ENCODE measurements at places on chromosomes 4 and X.

- no peak for DNase-seq
Measured at GRCh38 chrX:46235778-46236177, 309.4 kb downstream of the ZNF674 start.

DNA sequence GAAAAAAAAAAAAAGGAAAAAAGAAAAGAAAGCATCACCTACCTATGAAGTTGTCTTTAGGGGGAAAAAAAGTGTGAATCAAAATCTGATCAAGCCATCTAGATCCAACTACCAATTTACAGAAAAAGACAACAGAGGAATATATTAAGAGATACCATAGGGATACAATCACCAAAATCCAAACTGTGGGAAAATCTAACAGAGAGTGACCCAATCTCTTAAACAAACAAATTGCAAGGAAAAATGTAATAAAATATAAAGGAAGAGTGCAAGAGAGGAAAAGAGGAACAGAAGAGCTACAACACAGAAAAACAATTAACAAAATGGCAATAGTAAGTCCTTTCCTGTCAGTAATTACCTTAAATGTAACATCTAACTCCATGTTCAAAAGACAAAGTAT lies 19.0 kb downstream of the THOC2 start:
- DNase-seq = no peak

GRCh38 chrX:6227935-6228334 lies 732 bp downstream of the NLGN4X start:
- DNase-seq = no peak

GRCh38 chr4:45346816-45347435 lies 620.6 kb upstream of the GNPDA2 start:
- DNase-seq = no peak

- no peak for DNase-seq
Measured at GRCh38 chr4:14375816-14376215, 626.5 kb upstream of the CPEB2 start.

DNA sequence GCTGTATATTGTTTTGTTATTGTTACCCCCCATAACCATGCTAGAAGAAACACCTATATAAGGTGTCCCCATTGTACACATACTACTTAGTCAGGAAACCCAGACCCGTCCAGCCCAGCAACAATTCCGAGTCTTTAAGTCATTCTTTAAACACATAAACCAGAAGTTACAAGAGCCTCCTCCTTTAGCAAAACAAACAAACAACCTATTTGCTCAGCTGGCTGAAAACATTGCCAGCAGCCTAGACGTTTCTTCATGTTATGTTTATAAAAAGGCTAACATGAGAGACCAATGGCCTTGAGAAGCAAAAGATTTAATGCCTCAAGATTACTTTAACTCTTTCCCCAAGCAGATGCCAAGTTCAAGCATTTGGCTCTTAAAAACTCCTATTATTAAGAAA lies 1.4 kb downstream of the ACOX3 start:
- DNase-seq = no peak

GRCh38 chrX:71938371-71938770 lies 27.7 kb downstream of the NHSL2 start:
- DNase-seq = no peak

- peak; percentile 9 for DNase-seq
Measured at GRCh38 chr4:48340276-48340964, 909 bp upstream of the SLAIN2 start.

DNA sequence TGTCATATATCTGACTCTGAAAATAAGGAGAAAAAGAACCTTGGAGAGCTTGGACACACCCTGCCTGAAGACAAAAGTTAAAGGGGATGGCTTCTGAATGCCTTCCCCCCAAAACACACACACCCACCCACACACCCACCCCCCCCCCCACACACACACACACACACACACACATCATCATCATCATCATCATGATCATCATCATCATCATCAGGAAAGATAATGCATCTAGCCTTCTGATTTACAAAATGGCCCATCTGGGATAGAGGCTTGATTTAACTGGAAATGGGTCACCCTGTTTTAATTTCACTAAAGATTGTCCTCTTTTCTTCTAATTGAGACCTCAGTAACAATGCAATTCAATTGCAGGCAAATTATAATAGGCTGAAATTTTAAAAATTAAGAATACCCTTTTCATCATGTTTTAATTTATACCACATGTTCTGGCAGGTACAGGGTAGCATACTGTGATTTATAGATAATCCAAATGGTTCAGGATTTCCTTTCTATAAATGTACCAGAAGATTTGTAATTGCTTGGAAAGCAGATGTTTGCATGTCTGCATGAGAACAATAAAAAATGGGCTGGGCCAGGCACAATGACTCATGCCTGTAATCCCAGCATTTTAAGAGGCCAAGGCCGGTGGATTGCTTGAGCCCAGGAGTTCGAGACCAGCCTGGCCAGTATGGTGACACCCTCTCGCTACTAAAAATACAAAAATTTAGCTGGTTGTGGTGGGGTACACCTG lies 56.5 kb downstream of the TRIM2 start:
- DNase-seq = no peak

- no peak for DNase-seq
Measured at GRCh38 chrX:3516051-3516541, 169.6 kb upstream of the MXRA5 start.

- no peak for DNase-seq
Measured at GRCh38 chr4:40586729-40587128, 42.9 kb downstream of the RBM47 start.

- no peak for DNase-seq
Measured at GRCh38 chrX:67718926-67719325, 175.1 kb downstream of the AR start.

GRCh38 chr4:106315968-106316772 lies at the start of the genes AIMP1 and TBCK:
TSS of gene AIMP1 (plus strand) at chr4:106316550. CDS start at chr4:106325010, 8,460 bp downstream.
TSS of gene TBCK (minus strand) at chr4:106316209. CDS start at chr4:106308960, 7,249 bp downstream.
- DNase-seq = peak; percentile 82

- DNase-seq = no peak
Measured at GRCh38 chrX:19750783-19751467, 136.5 kb downstream of the SH3KBP1 start.

DNA sequence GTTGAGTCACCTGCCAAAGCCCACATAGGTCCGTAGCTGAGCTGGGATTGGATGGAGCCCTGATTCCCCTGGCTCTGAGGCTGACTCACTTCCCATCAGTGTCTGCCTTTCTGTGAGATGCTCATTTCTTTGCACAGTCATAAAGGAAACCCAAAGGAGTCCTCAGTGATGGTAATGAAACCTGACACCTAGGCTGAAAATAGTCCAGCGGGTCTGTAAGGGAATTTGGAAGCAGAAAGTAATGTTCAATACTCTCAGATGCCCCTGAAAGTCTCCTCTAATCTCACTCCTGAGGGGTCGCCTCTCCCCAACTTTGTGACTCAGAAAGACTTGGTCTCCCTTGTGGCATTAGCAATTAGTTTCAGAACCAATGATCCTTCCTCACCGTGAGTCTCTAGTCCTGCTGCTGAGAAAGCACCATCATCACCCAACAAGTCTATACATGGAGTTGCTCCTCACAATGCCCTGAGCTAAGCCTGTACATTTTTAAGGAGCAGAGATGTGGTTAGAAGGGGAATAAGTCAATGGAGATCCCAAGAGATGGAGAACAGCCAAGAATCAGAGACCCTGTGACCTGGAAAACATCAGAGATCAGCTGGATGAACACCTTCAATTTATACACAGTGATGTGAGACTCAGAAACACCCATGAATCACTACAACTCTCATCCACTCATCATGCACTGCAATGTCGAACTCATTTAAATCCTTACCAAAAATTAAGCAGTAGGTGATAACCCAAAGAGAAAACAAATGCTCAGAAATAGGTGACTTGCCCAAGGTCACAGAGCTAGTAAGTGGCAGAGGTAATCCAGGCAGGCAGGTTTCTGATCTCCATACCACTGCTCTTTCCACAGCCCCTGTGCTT lies 219.0 kb upstream of the CPEB2 start:
- DNase-seq = no peak

GRCh38 chrX:128582036-128582435 lies 529.8 kb upstream of the ACTRT1 start:
- DNase-seq = no peak

DNA sequence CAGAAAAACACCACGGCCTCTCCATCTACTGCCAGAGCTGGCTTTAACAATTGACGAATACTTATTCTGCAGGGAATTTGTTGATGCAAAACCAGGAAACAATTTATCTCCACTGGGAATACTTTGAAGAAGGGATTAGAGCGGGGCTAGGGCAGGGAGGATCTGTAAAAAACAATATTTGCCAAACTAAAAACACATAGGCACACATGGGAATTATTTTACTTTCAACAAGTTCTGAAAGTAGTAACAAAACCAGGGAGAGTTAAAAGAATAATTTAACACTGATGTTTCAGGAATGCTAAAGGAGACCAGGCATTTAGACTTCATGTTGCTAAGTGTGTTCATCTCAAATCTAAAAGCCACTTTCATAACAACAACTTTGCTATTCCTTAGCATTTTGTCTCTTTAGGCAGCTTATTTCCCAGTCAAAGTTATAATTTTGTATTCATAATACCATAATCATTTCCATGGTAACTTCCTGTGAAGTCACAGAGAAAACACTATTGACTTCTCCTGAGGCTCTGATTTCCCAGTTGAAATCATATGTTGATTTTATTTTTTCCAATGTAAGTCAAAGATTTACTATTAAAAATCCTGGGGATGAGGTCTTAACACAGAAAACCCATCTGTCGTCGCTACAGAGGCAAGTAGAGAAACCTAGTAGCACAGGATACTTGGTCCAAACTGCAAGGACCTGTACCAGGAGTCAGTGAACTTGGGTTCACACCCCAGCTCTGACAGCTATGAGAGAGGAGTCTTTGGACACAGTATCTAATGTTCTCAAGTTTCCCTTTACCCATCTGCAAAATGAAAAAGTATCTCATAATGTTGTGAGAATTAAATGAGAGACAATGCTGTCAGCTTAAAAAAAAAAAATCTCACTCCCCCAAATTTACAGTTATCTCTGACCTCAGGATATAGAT lies 69.3 kb downstream of the SH3RF1 start:
- no peak for DNase-seq

- no peak for DNase-seq
Measured at GRCh38 chrX:134745636-134746409, 87.6 kb upstream of the PLAC1 start.

- no peak for DNase-seq
Measured at GRCh38 chr4:13601048-13601447, 26.5 kb downstream of the BOD1L1 start.

DNA sequence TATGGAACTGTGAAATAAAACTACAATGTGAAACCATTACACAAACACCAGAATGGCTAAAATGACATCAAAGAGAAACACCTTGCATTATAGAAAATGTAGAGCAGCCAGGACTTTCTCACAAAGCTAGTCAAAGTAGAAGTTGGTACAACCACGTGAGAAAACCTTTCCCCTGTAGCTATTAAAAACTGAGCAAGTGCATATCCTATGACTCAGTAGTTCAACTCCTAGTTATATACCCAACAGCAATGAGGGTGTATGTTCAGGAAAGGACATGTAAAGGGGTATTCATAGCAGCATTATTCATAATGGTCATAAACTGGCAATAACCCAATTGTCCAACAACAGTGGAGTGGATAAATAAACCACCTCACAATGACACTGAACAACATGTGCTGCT lies 177.5 kb upstream of the NUDT10 start:
- DNase-seq = no peak

GRCh38 chrX:19172741-19173140 lies 50.5 kb upstream of the ADGRG2 start:
- no peak for DNase-seq

DNA sequence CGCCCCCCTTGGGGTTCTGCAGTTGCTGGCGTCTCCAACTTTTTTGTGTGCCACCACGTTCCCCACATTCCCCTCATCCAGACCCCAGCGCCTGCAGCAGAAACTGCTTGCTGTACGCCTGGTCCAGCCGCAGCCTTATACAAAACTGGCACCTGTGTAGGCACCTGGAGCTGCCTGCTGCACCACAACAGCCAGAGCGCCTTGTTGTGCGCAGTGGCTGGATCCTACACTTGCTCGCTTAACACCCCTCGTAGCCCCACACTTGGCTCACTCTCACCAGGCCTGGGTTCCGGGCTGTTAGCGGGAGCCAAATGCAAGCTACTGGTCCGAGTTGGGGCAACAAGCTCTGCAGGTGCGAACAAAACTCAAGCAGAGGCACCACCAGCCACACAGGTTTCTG lies 136.8 kb downstream of the TECRL start:
- no peak for DNase-seq

DNA sequence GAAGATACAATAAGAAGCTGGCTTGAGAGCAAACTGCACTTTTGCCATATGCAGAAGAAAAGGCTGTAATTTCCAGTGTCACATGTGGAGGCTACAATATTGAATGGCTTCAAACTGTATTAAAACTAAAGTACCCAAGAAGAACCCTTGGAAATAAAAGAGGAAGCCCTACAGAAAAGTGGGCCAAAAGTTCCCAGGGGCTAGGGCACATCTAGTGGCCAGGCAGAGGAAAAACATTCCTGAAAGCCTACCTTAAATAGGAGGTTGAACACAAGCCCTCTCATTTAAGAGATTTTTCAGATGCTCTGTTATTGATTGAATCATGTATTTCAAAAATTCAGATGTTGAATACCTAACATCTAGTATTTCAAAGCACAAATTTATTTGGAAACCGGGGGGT lies 40.6 kb upstream of the PRDX4 start:
- DNase-seq = no peak

- no peak for DNase-seq
Measured at GRCh38 chr4:185151296-185151695, 8.2 kb downstream of the SLC25A4 start.

DNA sequence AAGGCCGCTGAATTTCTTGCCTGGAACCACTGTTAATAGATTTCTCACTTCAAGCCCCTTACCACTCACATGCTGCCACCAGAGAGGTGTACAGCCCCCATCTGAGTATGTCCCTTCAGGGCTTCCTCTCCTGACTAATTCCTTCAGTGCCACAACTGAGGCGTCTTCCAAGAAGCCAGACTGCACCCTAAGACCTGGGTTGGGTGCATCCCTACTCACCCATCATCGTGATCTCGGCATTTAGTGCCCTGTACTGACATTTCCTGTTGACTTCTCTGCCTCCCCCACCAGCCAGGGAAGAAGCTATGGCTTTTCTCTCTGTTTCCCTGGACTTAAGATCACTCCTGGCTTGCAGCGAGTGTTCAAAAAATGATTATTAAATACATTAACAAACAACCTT lies 40.4 kb upstream of the MAP3K15 start:
- no peak for DNase-seq

DNA sequence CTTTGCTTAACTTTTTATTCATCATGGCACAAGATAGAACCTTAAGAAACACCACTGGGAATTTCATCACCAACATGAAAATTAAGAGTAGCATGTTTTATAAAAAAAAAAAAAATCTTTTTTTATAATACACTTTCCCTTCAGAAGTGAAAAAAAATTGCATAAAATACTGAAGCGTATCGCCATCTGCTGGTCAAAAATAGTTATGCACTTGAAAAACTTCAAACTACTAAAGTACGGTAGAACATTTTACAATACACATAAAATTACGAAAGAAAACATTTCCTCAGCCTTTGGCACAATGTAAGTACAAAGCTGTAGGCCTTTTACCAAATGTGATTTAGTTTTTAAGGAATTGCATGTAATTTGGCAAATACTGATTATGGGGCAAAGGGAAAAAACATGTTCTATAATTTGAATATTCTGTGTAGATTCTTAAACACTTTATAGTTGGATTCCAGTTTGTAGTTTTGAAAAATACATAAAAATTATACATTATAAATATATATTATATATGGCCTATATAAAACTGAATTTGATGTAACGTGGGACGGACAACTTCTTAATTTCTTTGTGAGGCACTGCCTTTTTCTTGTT lies 26.5 kb downstream of the HCCS start:
- DNase-seq = no peak

Measured in effector CD4-positive, alpha-beta T cell (primary cell).